Anterior cingulate cortex (tissue), 58 donors: ENCODE measurements at places on chromosomes 5 and 9.
A peak's percentile ranks its signal among the peaks of the same experiment; 100 is the strongest.

DNA sequence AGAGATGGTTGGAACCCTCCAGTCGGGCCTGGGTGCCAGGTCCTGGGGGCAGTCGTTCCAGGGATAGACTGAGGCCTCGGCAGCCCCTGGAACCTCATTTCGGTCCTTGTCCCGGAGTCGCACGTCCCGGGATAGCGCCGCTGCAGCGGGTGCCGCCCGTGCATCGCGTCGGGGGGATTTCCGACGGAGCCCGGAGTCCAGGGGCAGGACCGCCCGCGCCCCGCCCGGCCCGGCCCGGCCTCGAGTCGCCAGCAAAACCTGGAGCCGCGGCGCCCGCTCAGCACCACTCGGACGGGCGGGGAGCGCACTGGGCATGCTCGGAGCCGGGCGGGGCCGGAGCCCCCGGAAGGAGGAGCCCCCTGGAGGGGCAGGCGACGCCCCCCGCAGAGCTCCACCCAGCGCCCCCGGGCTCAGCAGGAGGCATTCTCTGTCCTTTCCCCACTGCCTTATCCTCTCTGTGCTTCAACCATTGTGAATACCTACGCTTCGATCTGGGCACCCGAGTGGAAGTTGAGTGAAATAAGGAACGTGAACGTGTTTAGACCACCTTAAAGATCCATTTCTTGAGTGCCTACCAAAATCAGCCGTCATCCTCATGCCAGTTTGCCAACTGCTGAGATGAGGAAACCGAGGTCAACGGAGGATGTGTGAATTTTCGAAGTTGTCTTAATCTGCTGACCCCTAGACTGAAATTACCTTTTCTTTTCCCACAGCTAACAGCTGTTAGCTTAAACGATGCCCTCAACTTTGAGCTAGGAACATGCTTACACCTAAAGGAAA is 1.7 kb upstream of the PTPN3 start:
- no peak for DNase-seq

- no peak for DNase-seq
These were observed 19.9 kb downstream of the SGTB start for GRCh38 chr5:65702036-65702435.

- no peak for DNase-seq
These were observed 33.8 kb upstream of the ORM1 start for GRCh38 chr9:114289106-114289505.

GRCh38 chr9:117249799-117250198 is 165.1 kb downstream of the ASTN2 start:
- DNase-seq, result peak; percentile 4

DNA sequence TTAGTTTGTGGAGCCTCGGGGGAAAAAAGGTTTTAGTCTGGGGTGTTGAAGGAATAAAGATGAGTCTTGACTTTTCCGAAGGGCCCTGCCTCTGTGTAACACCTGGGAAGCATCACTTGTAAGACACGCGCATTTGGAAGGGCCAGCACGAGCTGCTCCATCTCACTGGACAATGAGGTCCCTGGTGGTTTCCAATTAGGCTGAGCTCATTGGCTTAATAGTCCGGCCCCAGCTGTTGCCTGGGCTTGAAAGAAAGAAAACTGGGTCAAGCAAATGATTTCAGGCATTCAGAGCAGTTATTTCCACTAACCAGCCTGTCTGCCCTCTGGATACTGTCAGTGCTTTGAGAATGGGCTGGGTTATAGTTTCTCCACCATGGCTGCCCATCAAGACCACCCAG is 64.5 kb downstream of the NSUN2 start:
- DNase-seq, result no peak

DNA sequence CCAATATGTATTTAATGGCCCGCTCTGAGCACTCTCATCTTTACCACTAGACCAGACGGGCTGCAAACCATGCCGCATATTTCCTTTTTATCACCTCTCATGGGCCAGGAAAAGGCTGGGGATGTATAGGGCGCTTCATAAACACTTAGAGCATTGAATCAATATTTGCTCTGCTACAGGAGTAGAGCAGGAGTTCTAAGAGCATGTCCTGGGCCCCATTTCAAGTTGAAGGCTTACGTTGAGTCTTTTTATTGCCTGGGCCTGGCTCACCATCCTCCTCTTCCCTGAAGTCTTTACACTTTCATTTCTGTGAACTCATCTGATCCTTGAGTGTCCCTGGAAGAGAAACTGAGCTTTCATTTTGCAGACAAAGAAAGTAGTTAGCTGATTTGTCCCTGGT is 112.4 kb downstream of the FSTL4 start:
- no peak for DNase-seq

DNA sequence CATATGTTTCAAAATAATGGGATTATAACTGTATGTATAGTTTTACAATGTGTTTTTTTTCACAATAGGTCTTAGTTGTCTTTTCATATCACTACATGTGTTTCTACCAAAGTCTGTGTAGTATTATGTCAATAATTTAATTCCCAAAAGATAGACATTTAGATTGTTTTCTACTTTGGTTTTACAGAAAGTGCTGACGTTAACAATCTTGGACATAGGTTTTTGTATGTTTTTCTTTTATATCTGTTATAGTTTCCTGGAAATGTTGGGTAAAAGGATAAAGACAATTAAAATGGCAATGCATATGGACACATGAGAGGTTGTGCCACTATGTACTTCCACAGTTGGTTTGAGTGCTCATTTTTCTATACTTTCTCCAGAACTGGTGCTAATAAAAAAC is 15.2 kb downstream of the TMEFF1 start:
- DNase-seq, result no peak
